ENCODE measurements at places on chromosomes 2 and 18.

- no peak for DNase-seq
Observed at GRCh38 chr2:236954641-236955040, 131.0 kb upstream of the COPS8 start.

- DNase-seq: peak; percentile 89
Observed at GRCh38 chr2:241161646-241162281, 11.5 kb downstream of the PPP1R7 start.

GRCh38 chr18:48345596-48345995, 63.6 kb downstream of the ZBTB7C start:
- peak; percentile 33 for DNase-seq

- DNase-seq: no peak
Observed at GRCh38 chr2:236574424-236575145, 5.0 kb downstream of the ACKR3 start.

GRCh38 chr2:17643031-17643615, 102.6 kb downstream of the VSNL1 start:
- DNase-seq: peak; percentile 93

DNA sequence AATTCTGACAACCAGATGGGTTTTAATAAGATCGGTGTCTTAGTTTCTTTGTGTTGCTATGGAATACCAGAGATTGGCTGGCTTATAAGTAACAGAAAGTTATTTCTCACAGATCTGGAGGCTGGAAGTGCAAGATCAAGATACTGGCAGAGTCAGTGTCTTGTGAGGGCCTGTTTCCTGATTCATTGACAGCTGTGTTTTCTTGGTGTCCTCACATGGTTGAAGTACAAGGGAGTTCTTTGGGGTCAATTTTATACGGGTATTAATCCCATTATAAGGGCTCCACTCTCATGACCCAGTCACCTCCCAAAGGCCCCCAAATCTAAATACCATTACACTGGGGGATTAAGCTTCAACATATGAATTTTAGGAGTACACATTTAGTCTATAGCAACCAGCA, 421.1 kb downstream of the LRP1B start:
- DNase-seq: no peak

DNA sequence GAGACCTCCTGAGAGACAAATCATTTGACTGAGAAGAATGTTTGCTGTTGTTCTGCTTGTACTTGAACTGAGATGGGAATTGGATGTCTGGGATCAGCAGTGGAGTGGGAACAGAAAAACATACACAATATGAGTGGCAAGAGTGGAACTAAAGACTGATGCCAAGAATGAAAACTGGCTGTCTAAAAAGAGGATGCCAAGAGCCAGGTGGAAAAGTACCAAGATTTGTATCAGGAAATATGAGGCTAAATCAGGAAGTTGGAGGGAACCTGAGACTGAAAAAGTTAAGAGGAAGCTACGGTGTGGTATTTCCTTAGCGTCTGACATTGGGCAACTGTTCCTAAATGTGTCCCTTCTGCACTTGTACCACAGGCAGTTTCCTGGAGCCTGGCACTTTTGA, 440.9 kb upstream of the CELF4 start:
- DNase-seq: no peak

DNA sequence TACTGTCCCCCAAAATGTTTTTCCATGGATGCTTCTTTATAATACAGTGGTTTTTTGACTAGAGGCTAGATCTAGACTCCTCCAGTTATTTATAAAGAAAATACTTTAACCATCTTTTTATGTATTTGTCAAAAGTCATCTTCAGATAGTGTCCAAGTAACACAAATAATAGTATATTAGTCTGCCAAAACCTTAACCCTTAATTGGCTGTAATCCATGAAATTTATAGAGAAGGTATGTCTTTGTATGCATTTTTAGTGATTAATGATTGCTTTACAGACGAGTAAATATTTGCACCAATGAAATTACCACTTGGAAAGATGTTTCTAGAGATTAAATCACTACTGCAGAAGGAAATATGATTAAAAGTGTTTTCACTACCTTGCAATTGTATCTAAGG, 451.8 kb upstream of the NRXN1 start:
- DNase-seq: no peak

- DNase-seq: no peak
Observed at GRCh38 chr2:71528749-71529148, 75.4 kb downstream of the DYSF start.

- DNase-seq: no peak
Observed at GRCh38 chr2:60992985-60993392, 24.5 kb upstream of the PEX13 start.

DNA sequence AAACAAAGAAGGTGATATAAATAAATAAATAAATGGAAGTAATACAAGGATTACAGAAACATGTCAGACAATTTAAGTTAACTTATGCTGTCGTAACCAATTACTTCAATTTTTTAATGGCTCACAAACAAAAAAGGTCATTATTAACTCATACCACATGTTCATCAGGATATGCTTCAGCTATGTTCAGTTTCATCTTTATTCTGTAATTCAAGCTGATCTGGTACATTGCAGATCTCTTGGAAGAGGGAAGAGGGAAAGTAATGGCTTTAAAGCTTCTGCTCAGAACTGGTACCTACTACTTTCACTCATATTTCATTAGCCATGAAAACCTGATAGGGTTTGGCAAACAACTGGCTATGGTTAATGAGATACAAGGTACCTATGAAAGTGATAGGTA, 67.6 kb upstream of the ERBB4 start:
- DNase-seq: no peak

DNA sequence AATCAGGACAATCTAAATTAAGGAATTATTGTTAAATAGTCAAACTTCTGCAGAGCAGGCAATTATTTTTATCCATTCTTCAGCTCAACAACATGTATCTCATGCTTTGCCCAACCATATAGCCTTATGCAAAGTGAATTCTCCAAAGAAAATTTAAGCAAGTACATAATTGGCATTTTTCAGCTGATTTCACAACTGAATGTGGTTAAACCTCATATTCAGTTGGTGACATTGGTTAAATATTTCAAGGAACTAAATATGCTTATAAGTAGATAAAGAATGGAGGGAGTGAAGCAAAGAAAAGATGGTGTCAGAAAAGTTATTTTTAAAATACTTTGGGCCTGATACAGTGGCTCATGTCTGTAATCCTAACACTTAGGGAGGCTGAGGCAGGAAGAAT, 816.2 kb downstream of the NRXN1 start:
- no peak for DNase-seq

DNA sequence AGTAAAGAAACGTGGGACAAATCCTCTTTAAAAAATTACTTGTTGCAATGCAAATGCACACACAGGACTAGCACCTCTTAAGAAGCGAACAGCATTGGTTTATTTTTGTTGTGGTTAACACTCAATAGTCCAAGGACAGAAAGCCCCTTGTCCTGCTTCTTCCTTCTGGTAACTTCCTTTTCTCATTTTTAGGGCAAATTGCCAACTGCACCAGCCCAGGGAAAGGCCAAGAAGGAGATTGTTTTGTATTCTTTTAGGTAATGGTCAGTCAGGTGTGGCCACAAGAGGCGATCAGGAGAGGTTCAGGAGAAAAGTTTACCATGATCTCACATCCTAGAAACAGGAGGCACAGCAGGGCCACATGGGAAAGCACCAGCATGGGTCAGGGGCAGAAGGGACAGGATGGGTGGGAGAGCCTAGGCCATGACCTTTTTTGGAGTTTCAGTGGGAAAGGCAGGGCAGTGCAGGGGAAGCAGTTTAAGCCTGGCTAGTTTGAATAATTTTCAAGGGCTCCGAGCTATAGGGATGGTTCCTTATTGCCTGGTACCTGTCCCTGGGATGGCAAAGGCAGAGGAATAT, 73.0 kb downstream of the CHRNA1 start:
- no peak for DNase-seq

- no peak for DNase-seq
Observed at GRCh38 chr2:144011098-144011497, 508.8 kb downstream of the ZEB2 start.

GRCh38 chr2:68714866-68715265, 19.7 kb upstream of the ARHGAP25 start:
- DNase-seq: no peak

GRCh38 chr2:46329803-46330775, 32.9 kb downstream of the EPAS1 start:
- peak; percentile 94 for DNase-seq

- DNase-seq: peak; percentile 75
Observed at GRCh38 chr18:2903006-2903405, 56.2 kb downstream of the EMILIN2 start.

DNA sequence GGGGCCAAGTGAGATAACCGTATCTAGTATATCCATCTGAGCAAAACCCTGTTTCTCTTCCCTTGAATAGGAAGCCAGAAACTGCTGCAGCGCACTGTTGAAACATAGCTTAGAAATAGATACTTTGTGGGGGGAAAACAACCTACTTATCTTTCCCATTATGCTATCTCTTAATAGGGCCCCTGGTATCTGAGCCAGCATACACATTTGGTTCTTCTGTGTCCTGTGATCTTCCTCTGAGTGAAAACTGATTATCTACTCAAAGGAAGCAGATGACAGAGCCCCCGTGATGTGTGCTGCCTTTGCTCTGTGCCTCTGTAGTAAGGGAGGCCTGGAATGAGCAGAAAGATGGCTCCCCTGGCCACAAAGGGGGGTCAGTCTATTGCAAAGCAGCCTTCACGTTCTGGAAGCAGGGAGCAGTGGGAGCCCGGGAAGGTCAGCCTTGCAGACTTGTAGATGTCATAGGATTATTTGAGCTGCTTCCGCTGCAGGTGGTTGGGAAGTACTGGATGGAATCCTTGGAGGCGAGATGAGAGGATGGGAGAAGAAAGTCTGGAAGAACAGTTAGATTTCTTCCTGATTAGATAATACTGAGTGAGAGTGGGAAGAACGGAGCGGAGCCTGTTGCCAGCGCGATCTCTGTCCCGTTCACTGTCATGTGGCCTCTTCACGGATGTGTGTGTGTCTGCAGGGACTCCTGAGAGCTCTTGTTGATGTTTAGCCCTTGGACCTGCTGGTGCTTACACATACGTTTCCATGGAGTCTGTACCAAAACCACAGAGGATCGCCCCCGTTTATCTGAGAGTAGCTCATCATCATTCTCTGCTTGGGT, 150.1 kb downstream of the AGAP1 start:
- DNase-seq: no peak

GRCh38 chr2:103396152-103396551, 634.3 kb downstream of the TMEM182 start:
- DNase-seq: no peak

DNA sequence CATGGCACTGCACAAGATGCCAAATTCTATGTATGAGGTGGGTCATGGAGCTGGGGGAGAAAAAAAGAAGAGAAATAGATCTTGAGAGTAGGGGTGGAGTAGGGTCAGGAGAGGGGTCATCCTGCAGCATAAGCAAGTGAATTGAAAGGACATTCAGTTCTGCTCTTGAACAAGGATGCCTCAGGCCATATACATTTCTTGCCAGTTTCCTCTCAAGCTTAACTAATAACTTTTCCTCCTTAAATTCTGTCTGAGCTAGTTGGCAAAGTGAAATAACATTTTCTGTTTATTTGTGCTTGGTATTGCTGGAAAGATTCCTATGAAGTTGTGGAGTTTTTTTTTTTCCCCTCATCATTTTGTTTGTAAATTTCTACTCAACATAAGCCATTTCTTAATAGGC, 99.0 kb upstream of the LTBP1 start:
- no peak for DNase-seq

- DNase-seq: no peak
Observed at GRCh38 chr2:45649462-45649857, 2.0 kb upstream of the PRKCE start.

DNA sequence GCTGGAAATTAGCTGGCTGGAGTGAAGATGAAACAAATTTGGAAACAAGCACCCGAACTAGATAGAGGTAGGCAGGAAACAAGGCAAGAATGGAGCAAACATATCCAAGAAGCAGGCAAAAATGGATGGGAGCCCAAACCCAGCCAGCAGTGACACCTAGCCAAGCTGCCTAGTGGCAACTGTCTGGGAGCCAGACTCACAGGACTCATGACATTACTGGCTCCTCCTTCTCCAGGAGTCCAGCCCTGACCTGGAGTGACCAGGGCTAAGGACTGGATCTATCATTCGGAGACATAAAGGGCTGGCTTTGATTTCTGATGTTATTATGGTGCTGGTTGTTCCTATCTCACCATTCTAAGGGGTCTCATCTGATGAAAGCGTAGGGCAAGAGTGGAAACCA, 21.3 kb upstream of the ALK start:
- DNase-seq: no peak

DNA sequence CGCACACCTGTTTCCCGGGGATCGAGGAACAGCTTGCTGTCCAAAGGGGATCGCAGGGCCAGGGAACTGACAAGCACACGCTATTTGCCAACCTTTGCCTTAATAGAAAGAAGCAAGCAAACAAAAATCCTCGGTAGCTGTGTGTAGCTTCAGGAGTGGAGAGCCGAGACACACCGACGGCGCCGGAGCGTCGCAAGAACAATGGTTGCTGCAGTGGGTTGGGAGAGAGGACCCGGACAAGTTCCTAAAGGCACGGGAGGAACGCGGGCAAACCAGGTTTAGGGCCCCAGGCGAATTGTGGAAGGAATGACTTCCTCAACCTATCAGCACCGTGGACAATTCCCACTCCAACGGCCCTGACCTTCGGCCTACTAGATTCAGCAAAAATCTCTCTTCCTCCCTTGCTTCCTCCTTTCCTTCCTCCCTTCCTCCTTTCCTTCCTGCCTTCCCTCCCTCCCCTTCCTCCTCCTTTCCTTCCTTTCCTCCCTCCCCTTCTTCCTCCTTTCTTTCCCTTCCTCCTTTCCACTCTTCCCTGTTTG, 4.9 kb upstream of the NEUROD1 start:
- DNase-seq: peak; percentile 30

GRCh38 chr2:58539973-58540372, 298.8 kb upstream of the FANCL start:
- DNase-seq: peak; percentile 5

- DNase-seq: no peak
Observed at GRCh38 chr18:25283781-25284180, 68.2 kb downstream of the ZNF521 start.

DNA sequence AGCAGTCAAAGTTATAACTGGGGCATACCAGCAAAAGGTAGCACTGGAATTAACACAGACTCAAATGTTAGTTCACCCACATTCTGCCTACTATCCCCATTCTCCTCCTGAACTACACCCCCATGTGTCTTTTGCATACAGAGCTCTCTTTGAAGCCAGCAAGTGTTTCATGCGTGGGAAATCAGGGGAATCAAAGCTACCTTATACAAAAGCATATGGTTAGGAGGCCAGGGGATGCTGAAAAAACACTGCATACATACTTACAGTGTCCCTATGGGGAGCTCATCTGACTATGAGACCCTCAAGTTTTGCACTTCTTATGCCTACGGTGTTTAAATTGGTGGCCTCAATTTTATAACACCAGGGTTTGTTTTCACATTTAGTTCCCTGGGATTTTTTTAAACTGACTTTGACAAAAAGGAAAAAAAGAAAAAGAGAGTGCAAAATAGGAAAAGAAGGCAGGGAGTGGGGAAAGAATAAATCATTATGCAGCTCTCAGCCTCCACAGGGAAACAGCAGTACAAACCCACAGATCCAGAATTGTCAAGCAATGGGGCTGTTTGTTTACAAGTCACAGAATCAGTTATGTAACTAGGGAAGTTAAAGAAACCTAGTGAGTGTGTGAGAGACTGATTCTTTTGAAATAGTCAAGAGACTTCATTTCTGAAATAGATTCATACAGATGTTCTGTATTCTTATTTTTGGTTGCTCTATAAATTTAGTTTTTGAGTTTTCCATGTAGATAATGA, 20.1 kb upstream of the PPP3R1 start:
- DNase-seq: no peak
